ENCODE measurements at places on chromosomes 4 and X.

GRCh38 chr4:100539706-100540105, 21.9 kb upstream of the EMCN start:
- DNase-seq: no peak

- no peak for DNase-seq
Measured at GRCh38 chr4:95637043-95637600, 88.3 kb upstream of the UNC5C start.

DNA sequence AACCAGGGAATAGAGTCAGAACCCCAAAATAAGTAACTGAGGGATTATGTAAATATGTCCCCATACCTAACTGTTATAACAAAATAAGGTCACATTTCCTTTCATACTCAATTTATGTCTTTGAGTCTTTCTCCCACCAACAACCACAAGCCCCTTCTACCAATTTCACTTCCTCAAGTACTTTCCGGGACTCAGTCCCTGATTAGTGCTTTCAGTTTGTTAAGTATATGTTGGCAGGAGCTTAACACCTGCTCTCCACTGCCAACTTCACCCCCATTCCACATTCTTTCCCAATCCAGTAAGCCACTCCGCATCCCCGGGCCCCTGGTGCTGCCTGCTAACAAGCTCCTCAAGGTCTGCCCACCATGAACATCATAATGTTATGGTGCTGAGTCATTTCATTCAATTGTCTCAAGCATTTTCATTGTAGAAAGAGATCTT, 71.3 kb upstream of the SPRY1 start:
- no peak for DNase-seq

DNA sequence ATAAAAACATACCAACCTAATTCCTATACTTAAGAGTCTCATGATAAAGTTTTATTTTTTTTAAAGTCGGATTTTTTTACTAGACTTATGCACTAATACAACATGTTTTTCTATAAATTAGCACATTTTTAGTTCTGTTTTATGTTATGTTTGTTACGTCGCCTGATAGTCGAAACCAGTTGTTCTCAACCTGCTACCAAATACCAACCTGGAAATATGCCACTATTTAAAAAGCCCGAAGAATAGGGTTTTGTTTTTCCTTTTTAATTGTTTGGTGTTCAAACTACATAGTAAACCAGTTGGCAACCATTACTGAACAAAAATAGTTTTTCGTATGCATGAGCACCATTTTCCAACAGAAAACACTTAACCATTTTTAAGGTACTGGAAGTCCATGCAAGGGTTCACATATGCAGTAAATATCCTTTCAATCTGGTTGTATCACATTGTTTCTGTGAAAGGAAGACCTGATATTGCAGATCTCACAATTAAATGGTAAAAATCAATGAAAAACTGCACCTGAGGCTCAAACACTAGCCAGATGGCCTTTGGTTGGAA, 1.4 kb downstream of the WDFY3 start:
- DNase-seq: no peak

GRCh38 chrX:23898412-23898959, 9.3 kb downstream of the APOO start:
- DNase-seq: no peak

DNA sequence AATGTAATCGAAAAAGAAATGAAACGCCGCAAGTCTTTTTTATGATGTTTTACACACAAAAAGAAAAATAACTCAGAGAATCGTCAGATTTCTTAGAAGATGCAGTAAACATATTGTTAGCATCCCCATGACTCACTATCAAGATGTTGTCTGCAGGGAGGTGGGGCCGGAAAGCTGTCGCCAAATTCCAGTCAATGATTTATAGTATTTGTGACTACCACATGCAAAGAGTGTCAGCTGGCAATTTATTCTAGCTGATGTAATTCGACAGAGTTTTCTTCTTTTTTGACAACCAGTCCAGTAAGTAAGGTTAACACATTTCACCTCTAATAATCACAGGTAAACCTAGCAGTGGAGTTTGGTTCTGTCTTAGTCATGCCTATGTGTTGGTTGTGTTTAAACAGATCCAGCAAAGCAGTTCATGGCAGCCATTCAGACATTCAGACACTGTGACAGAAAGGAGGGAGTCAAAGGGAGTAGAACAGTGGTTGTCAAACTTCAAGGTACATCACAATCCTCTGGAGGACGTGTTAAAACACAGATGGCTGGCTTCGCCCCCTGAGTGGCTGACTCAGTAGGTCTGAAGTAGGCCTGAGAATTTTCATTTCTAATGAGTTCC, 19.8 kb upstream of the PPP1R2C start:
- no peak for DNase-seq

GRCh38 chr4:147015491-147015890, 69.8 kb upstream of the TTC29 start:
- no peak for DNase-seq

- DNase-seq: peak; percentile 56
Measured at GRCh38 chr4:1248245-1249147, at the start of gene CTBP1. Gene CTBP1 (minus strand): TSS chr4:1249130. CDS start chr4:1241331, 7,799 bp downstream.

Data from activated naive CD8-positive, alpha-beta T cell treated with anti-CD3 and anti-CD28 coated beads, Interleukin-2, amount 50 U/mL, for 16 hours (primary cell).